ENCODE measurements at places on chromosomes 4 and X.
A peak's percentile ranks its signal among the peaks of the same experiment; 100 is the strongest.

DNA sequence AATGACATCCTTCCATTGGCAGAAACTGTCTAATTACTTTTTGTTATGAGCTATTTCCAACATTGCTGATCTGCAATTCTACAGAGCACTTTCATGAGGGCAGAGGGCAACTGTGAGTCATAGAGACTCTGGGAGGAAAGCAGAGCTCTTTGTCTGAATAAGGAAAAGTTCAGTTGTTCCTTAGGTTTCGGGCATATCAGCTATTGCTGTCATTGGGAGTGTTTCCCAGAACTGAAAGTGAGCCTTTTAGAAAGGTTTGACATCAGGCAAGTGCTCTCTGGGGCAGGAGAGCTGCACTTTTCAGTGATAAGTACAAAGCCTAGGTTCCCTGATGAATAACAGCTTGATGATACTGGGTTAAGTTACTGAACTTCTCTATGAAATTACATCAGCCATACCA is 119.2 kb upstream of the EDNRA start:
- peak; percentile 73 for DNase-seq

GRCh38 chr4:141352909-141353525 is 132.3 kb downstream of the ZNF330 start:
- DNase-seq, result peak; percentile 74

GRCh38 chr4:121073004-121073435 is 685 bp upstream of the NDNF start:
- no peak for DNase-seq

- no peak for DNase-seq
Observed at GRCh38 chr4:2390784-2391421, 27.5 kb downstream of the ZFYVE28 start.

GRCh38 chr4:144985531-144985930 is 112.5 kb downstream of the ANAPC10 start:
- DNase-seq, result no peak

GRCh38 chr4:169906821-169907220 is 119.4 kb downstream of the MFAP3L start:
- no peak for DNase-seq

- DNase-seq, result no peak
Observed at GRCh38 chr4:169976951-169977350, 49.2 kb downstream of the MFAP3L start.

GRCh38 chrX:72100824-72101351 is 30.8 kb downstream of the RTL5 start:
- no peak for DNase-seq

GRCh38 chr4:7823416-7823824 is 116.2 kb downstream of the AFAP1 start:
- no peak for DNase-seq

DNA sequence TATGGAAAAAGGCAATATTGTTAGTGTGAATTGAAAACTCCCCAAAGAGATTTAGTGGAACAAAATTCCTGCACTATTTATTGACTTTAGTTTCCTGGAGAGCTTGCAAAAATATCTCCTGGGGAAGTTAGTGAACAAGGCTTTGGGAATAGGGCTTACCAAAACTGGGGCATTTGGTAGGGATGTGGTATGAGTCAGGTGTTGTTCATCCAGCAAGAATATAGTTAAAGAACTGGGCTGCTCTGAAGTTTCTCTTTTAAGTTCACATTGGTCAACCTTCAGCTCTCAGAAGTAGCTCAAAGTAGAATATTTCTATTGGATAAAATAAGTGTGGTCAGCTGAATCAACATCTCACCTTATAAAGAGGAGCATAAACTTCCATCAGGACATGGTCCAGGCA is 185.0 kb downstream of the CPE start:
- DNase-seq, result no peak

DNA sequence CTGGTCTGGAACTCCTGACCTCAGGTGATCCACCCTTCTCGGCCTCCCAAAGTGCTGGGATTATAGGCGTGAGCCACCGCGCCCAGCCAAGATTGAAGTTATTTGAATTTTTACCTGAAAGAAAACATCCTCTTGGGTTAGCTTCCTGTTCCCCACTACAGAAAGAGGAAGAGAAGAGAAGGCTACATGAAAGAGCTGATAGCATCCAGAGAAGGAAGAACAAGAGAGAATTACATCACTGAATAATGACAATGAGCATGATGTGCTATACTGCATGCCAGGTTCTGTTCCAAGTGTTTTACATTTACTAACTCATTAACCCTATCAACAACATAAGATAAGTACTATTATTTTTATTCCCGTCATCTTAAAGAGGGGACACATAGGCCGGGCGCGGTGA is 11.5 kb upstream of the TBC1D1 start:
- DNase-seq, result no peak

GRCh38 chr4:180695851-180696250 is 1547.4 kb upstream of the TENM3 start:
- peak; percentile 24 for DNase-seq

- no peak for DNase-seq
Observed at GRCh38 chr4:113181289-113182007, 132.0 kb downstream of the ANK2 start.

- DNase-seq, result peak; percentile 8
Observed at GRCh38 chrX:45003085-45003484, 130.1 kb downstream of the KDM6A start.

DNA sequence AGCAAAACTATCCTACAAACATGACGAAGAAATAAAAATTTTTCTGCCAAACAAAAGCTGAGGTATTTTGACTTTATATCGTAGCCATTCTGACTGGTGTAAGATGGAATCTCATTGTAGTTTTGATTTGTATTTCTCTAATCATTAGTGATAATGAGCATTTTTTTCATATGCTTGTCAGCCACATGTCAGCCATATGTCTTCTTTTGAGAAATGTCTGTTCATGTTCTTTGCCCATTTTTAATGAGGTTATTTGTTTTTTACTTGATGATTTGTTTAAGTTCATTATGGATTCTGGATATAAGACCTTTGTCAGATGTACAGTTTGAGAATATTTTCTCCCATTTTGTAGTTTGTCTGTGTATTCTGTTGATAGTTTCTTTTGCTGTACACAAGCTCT is 24.5 kb downstream of the F8A2 start:
- DNase-seq, result no peak

- no peak for DNase-seq
Observed at GRCh38 chr4:56655627-56656345, 25.3 kb downstream of the HOPX start.

- DNase-seq, result no peak
Observed at GRCh38 chrX:69097451-69098236, 67.6 kb downstream of the PJA1 start.

DNA sequence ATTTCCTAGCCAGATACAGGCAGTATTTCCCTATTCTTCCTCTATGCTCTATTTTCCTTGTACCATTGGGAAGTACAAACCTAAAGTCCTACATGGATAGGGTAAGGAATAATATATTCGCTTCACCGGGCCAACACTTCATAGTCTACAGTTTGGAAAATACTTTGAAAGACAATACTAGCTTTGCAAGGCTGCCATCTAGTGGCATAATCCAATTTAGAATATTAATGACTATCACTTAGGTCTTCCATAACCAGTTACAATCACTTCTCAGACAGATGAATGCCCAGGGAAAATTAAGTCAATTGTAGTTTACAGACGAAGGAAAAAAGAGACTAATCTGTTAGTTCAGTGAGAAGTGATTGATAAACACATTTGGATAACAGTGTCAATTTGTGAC is 141.0 kb upstream of the FAM47C start:
- peak; percentile 6 for DNase-seq

DNA sequence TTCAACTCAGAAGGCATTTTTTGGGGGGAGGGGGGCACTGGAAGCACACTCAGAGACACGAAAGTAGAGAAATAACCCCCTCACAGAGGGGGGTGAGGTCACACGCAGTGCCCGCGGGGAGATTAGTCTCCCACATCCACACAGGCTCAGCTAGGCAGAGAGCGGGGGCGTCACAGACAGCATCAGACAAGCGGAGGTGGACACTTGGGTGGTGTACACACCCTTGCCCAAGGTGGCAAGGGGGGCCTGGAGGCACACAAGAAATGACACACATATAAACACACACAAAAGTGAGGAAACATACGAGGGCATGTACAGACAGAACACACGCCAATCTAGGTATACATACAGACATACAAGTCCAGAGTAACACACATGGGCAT is 637 bp upstream of the SYN1 start:
- DNase-seq, result no peak

GRCh38 chr4:139814323-139815015 is 148.8 kb downstream of the MGST2 start:
- peak; percentile 42 for DNase-seq

- DNase-seq, result no peak
Observed at GRCh38 chr4:112511803-112512118, 4.2 kb downstream of the NEUROG2 start.

DNA sequence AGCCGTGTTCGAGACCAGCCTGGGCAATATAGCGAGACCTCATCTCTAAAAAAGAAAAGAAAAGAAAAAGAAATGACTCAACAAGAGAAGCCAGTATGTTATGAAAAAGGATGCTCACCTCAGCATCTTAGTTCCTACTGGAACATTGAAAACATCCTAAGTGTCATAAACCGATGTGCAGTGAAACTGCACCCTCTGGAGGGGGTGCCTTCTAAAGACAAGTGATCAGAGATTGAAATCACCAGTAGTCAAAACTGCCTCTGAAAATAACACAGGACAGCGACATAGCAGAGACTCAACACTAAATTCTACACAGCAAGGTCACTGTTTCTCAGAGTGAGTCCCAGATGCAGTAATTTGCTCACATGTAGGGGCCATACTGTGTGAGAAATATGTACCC is 28.0 kb upstream of the ATP6AP2 start:
- DNase-seq, result no peak

GRCh38 chr4:185782523-185782922 is 29.5 kb downstream of the SORBS2 start:
- no peak for DNase-seq

DNA sequence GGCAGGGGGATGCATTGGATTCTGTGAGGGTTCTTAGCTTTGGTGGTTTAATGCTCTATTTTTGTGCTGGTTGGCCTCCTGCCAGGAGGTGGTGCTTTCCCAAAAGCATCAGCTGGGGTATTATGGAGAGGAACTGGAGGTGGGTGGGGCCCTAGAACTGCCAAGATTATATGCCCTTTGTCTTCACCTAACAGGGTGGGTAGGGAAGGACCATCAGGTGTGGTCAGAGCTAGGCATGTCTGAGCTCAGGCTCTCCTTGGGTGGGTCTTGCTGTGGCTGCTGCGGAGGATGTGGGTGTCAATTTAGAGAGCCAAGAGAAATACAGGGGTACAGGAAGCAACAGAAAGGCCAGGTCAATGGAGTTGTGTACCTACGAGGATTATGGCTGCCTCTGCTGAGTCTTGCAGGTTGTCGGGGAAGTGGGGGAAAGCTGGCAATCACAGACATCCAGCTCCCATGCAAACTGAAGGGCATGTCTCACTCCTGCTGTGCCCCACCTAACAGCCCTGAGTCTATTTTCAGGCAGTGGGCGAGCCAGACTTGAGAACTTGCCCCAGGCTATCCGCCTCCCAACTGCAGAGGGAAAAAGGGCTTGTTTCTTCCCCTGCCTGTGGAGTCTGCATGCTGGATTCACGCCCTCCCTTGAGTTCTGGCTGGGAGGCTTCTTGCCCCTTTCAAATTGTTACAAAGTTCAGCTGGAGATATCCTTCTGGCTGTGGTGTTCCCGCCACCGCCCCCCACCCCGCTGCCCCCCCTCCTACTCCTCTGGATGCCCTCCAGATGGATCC is 212.0 kb downstream of the COMMD8 start:
- DNase-seq, result peak; percentile 34

DNA sequence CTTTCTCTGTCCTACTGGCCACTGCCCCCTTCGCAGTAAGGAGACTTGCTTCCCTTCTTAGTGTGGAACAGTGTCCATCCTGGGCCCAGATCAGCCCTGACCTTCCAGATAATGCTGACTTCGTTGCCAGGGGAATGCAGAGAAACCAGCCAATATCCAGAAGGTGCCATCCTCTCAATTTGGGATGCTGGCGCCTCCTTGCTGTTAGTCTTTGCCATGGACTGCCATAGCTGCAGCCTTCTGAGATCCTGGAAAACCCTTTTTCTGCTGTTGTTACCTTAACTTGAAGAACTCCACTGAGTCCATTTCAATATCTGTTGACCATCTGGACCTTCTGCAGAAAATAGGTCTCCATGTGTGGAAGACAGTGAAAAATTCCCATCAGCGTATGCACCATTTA is 21.8 kb downstream of the RAI2 start:
- DNase-seq, result no peak

DNA sequence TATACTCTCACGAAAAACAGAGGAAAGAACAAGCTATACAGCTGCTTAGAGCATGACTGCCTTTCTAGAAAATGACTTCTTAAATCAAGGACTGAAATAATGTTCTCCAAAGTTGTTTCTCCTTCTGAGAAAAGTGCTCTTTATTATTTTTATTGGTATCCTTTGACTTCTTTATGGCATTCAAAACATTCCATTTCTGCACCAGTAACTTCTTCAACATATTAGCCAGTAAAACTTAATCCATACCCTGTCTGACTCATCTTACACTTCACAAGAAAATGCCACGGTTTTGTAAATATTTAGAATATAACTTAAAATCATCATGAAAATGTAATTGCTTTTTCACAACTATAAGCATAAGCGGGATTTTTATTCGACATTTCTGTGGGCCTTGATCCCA is 180.4 kb downstream of the NR3C2 start:
- no peak for DNase-seq

DNA sequence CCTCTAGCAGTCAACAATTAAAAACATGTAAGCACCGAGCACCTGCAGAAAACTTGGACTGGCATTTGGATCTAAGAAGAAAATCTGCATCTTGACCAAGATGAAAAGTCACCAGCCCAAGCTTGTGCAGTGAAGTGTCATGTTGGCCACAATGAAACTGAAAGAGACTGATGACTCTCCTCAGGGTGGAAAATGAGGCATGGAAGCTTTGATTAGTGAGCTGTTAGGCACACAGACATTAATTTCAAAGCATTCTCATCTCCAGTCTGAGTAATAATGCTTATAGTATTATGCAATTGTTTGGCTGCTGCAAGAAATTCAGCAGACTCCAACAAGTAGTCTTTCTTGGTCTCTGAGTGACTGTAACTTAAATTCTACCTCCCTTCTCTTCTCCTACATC is 150.1 kb downstream of the AR start:
- no peak for DNase-seq

DNA sequence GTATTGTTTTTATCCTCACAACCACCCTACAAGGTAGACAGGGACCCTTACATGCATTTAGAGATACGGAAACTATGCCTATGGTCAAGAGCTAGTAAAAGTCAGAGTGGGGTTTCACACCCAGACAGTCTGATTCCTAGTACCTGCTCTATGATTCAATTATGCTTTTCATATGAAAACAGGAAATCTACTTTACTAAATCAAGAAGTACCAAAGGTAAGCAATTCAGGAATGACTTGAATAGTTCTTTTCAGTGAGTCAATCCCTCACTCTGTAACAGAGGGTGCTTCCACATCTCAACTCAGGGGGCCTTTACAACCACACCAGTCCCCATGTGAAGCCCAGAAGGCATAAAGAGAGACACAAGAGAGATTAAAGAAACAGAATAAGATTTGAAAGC is 191.4 kb downstream of the PPP3CA start:
- DNase-seq, result no peak

DNA sequence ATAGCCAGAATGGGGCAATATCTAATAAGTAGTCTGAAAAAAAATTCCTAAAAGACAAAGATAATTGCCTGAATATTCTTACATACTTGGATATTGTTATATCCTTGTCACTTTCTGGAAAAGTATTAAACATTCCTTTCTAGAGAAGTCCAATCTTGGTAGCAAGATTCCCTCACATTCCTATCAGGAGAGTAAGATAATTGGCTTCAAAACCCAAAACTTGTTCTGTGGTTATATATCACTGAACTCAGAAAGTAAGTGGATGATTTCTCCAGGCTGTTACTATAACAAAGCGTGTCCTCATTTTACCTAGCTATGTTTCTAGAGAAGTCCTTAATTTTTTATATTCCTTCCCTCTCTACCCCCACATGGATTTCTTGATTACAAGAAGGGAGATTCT is 46.0 kb upstream of the TEX13A start:
- DNase-seq, result no peak

Data from foreskin melanocyte (primary cell).